ENCODE measurements at places on chromosomes 13 and 19. TPM values are rescaled to one million over a fixed set of nuclear protein-coding genes. Genes with fewer than 3 reads are reported as not detected.

PBX4 gene
- total RNA-seq, result 0.66 TPM

LILRA6 gene
- 2.5 TPM for total RNA-seq

AMH gene
- total RNA-seq, result 3.7 TPM

NCR1 gene
- total RNA-seq, result not detected

PSG6 gene
- not detected for total RNA-seq

FUT1 gene
- total RNA-seq, result 0.83 TPM

NDUFA7 gene
- 28.7 TPM for total RNA-seq

PRSS57 gene
- not detected for total RNA-seq

DNAAF3 gene
- total RNA-seq, result not detected

DACT3 gene
- 119 TPM for total RNA-seq

FAAP24 gene
- total RNA-seq, result 0.66 TPM

IGSF23 gene
- total RNA-seq, result not detected

MAG gene
- 1.2 TPM for total RNA-seq

APLP1 gene
- 14.6 TPM for total RNA-seq

DNA sequence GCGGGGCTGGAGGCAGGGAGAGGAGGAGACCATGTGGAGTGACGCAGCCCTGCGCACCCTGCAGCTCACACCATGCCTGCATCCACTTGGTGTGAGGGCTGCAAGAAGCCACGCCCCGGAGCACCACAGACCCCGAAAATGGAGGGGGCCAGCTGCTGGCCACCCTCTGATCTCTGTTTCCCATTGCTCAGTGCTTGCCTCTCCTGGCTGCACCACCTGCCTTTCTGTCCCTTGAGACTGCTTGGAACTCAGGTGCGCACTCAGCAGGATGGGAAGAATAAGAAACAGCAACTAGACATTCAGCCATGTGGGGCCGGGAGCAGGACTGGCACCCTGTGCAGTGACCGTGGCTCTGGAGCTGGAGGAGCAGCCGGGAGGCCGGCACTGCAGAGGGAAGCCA is 64.0 kb downstream of the ANKRD10 start:
- DNase-seq, result no peak

- DNase-seq, result no peak
These were observed 68.9 kb downstream of the ZIC5 start for GRCh38 chr13:99902657-99903056.

- DNase-seq, result no peak
These were observed 3.2 kb upstream of the IL17D start for GRCh38 chr13:20700288-20700687.

- no peak for DNase-seq
These were observed 84.8 kb downstream of the SLC25A15 start for GRCh38 chr13:40874138-40874779.

DNA sequence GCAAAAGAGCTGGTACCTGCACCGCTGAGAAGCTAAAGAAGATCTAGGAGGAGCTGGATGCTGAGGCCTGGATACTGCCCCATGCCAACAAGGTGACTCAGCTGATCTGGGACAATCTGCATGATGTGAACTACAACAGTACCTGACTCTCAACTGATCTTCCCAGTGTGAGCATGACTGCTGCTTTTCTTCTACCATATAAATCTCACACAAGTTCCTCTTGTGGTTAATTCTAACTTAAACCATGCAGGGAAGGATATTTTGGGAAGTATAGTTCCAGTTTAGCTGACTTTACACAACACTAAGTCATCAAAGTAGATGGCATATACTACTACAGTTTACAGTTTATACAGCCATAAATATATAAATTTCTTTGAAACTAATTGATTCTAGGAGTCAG is 91.9 kb downstream of the SLAIN1 start:
- DNase-seq, result no peak

GRCh38 chr13:36555151-36555986 is 118.5 kb upstream of the SERTM1 start:
- no peak for DNase-seq

DNA sequence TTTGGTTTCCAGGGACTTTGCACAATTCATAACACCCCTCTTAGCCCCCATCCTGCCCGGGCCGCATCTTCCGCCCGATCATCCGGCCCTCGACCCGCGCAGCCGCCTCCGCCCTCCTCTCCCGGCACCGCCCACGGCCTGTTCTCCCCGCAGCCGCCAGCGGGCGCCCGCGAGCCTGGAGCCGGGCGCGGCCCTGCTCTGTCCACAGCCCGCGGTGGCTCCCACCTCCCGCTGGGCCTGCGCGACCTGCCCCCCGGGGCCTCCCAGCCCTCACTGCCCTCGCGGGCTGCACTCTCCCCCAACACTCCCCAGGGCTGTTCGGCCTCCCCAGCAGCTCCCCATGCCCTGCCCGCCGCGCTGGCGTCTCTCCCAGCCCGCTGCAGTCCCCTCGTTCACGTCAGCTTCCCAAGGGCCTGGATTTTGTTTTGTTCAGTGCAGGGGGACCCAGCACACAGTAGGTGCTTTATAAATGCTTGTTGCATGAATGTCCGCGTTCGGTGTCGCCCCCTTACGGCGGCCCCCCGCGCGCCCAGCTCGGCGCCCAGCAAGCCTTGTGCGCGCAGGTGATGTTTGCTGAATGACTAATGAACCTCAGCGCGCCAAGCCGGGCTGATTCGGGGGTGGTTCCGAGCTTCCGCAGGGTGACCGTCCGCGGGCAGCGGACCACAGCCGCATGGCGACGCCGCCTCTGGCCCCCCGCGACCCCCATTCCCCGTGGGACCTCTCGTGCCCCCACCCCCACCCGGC is 4.6 kb upstream of the APC2 start:
- DNase-seq, result no peak

GRCh38 chr19:44776402-44777096 is 1.1 kb upstream of the CBLC start:
- DNase-seq, result no peak

DNA sequence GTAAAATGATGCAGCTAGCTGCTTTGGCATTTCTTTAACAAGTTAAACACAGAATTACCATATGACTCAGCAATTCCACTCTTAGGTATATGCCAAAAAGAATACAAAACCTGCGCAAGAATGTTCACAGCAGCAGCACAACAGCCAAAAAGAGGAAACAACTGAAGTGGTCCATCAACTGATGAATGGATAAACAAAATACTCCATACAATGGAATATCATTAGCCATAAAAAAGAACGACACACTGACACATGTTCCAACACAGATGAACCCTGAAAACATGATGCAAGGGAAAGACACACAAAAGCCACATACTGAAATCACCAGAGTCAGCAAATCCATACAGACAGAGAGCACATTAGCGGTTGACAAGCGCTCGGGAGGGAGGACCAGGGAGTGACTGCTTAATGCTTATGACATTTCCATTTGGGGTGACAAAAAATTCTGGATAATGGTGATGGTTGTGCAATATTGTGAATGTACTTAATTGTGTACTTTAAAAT is 3.0 kb downstream of the PCID2 start:
- DNase-seq, result no peak

DNA sequence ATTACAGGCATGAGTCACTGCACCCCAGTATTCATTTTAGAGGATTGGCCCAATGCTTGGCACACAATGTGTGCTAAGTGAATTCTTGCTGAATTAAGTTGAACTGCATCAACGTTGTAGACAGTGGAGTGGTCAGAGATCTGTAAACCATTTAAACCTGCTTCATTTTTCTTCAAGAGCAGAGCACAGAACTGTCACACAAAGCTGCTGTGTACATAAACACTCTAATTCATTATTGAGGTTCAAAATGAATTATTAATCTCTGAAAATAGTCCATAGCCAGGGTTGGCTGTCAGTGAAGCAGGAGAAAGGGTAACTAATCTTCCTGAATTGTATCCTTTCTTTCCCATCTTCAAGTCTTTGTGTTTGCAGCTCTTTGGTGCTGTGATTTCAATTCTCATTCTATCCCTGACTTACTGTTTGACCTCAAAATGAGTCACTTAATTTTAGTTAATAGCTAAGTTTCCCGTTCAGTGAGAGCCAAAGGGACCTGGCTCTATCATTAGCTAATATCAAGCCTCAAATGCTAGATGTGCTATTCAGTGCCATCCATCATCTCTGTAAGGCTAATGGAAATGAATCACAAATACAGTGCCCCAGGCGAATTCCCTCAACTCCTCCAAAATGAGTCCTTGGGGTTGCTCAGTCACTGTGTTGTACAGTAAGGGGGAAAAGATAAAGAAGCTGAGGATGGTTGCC is 77.0 kb upstream of the TSC22D1 start:
- DNase-seq, result no peak

DNA sequence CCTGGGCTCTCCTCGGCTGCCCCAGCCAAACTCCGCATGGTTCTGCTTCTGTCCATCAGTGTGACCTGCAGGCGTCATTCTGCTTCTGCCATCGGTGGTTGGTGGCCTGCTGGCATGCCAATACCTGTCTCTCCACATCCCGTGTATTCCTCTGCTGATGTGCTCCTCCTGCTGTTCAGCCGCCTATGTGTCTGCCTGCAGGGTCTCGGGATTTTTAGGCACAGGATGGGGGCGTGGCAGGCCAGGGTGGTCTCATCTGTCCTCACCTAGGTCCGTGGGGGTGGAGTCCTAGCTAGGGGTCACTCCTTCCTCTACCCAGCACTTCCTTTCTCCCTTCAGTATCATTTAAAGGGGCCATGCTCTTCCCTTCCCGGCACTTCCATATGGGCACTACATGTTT is 33.0 kb upstream of the SGCG start:
- no peak for DNase-seq

GRCh38 chr13:48155848-48156247 is 60.9 kb upstream of the MED4 start:
- no peak for DNase-seq

GRCh38 chr13:102572323-102572722 is 24.5 kb upstream of the TPP2 start:
- no peak for DNase-seq

DNA sequence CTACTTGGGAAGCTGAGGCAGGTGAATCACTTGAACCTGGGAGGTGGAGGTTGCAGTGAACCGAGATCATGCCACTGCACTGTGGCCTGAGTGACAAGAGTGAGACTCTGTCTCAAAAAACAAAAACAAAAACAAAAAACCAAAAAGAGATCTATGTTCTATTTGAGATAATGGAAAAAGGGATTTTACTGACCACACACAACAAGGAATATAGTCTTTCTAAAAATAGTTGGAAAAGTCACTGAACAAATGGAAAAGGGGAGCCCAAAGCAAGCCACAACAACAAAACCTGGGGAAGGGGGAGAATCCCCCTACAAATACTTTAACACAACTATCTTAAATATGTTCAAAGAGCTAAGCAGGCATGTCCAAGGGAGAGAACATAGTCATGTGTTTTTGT is 37.3 kb downstream of the ZNF558 start:
- DNase-seq, result no peak

GRCh38 chr13:78606471-78607408 is 3.4 kb upstream of the POU4F1 start:
- no peak for DNase-seq

DNA sequence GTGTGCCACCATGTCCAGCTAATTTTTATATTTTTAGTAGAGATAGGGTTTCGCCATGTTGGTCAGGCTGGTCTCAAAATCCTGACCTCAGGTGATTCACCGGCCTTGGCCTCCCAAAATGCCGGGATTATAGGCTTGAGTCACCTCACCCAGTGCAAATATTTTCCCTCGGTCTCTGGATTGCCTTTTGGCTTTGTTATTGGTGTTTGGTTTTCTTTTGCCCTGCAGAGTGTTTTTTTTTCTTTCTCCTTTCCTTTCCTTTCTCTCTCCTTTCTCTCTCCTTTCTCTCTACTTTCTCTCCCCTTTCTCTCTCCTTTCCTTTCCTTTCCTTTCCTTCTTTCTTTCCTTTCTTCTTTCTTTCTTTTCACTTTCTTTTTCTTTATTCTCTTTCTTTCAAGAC is 33.2 kb downstream of the KDM4B start:
- DNase-seq, result no peak

- no peak for DNase-seq
These were observed 14.0 kb upstream of the ZNF491 start for GRCh38 chr19:11784356-11784755.

- DNase-seq, result no peak
These were observed 5.4 kb downstream of the CCDC61 start for GRCh38 chr19:46000491-46001246.

GRCh38 chr13:20090349-20090748 is 70.5 kb downstream of the GJA3 start:
- DNase-seq, result no peak

DNA sequence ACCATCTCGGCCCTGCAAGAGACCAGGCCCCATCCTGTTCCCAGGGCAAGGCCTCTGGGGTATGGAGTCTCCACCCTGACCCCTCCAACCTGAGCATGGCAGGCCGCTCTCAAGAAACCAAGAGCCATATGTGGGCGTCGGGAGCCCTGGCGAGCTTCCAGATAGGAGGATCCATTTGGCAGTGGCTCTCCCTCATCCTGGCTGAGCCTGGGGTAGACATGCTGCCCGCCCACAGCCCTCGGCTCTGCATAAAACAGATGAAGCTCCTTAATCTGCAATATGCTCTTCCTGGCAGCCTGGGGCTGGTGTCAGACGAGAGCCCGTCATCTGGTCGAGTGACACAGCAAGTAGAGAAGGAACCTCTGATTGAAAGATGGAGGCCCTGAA is 6.1 kb downstream of the ATP13A1 start:
- no peak for DNase-seq

- DNase-seq, result no peak
These were observed at the start of gene FCGBP for GRCh38 chr19:39934584-39935363. Gene FCGBP, minus strand, starts transcription at chr19:39934634.

GRCh38 chr19:40671404-40671803 is 19.0 kb downstream of the NUMBL start:
- no peak for DNase-seq

DNA sequence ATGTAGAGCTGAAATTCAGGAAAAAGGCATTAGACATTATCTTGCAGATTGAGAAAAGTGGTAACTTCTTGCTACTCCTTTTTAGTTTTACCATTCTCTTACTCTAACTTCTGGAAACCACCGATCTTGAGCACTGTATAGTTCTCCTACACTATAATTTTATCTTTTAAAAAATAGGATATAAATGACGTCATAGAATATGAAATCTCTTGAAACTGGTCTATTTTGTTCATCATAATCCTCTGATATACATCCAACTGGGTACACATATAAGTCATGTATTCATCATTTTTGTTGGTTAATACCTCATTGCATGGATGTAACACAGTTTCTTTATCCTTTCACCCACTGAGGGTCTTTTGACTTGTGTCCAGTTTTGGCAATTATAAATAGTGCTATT is 629.9 kb upstream of the PRR20A start:
- no peak for DNase-seq

GRCh38 chr19:46624958-46625661 is at the start of gene PTGIR:
Gene PTGIR, minus strand, starts transcription at chr19:46625089. Its CDS starts 864 bp downstream, at chr19:46624225.
- DNase-seq, result peak; percentile 95

- DNase-seq, result no peak
These were observed 57.0 kb upstream of the IPO5 start for GRCh38 chr13:97896446-97896845.

- no peak for DNase-seq
These were observed 3.7 kb downstream of the CD70 start for GRCh38 chr19:6587093-6587820.

DNA sequence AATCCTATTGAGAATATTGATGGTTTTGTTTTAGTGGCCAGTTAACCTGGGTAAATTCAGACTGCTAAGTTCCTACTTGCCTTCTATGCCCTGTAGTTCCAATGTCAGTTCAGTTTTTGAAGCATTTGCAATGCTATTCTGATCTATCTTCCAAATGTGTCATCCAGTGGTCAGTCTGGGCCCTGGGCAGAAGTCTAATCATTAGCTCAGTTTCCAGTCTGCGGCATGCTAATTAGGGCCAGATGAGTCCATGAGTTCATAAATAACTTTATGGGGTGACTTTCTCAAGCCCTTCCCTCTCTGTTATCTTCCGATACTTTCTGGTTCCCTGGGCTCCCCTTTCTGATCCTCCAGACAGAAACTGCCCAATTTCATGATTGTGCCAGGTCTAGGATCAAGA is 32.7 kb downstream of the FAM187B start:
- no peak for DNase-seq

Measured in esophagus muscularis mucosa (tissue), 4 donors.